Activated CD4-positive, CD25-positive, alpha-beta regulatory T cell treated with anti-CD3 and anti-CD28 coated beads, Interleukin-2, amount 50 U/mL, for 16 hours (primary cell): ENCODE measurements at places on chromosomes 4 and X.

DNA sequence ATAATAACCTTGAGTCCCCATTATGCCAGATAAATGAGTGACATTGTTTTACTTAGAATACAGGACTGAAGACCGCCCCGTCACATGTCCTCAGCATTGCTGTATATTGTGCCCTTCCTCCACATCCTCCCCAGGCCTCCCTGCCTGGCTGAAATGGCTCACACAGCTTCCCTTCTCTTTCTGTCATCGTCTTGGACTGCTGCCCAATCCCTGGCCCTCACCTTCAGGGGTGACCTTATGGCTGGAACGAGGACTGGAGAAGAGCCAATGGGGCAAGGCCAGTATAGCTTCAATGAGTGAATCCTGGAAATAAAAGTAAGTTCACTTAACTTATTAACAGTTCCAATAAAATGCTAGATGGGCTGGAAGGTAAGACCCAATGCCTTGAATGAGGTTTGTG, 2.7 kb downstream of the KCNE5 start:
- no peak for DNase-seq

DNA sequence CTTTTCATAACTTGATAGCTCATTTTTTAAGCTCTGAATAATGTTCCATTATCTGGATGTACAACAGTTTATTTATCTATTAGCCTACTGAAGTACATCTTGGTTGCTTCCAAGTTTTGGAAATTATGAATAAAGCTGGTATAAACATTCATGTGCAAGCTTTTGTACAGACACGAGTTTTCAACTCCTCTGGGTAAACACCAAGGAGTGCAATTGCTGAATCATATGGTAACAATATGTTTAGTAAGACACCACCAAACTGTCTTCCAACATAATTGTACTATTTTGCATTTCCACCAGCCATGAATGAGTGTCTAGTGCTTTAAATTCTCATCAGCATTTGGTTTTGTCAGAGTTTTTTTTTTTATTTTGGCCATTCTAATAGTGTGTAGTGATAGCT, 266.7 kb upstream of the ATOH1 start:
- DNase-seq: no peak

DNA sequence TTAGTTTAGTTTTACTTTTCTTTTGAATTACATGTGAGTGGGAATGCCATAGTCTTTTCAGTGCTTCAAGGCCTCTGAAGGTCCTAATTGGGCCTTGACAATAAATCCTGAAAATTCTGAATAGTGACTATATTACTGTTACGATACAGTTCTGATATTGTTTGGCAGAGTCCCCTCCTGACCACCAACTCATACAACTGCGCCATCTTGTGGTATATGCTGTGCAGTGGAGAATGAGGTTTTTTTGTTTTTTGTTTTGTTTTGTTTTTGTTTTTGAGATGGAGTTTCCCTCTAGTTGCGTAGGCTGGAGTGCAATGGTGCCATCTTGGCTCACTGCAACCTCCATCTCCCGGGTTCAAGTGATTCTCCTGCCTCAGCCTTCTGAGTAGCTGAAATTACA, 56.6 kb upstream of the CHRDL1 start:
- DNase-seq: no peak

- no peak for DNase-seq
Measured at GRCh38 chr4:136078976-136079375, 1453.3 kb downstream of the PCDH18 start.

- DNase-seq: no peak
Measured at GRCh38 chr4:28354880-28355656, 1494.4 kb downstream of the STIM2 start.

DNA sequence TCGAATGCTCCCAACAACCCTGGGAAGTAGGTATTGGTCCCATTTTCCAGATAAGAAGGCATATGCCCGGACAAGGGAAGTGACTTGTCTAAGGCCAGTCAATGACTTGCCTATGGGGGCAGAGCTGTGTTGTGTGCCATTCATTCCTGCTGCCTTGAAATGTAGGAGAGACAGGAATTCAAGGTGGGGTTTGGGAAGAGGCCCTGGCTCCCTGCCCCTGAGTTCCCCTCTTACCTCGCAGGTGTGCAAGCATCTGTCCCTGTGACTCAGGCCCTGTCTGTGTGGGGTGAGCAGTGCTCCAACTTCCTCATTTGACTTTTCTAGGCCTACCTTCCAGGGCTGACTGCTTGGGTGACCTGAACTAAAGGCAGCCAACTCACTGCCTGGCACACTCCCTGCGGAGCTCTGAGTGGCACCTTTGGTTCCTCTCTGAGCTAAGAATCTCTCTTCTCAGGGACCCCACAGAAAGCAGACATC, 5.1 kb downstream of the EFNB1 start:
- no peak for DNase-seq

GRCh38 chr4:103375278-103375677, 177.1 kb upstream of the CENPE start:
- no peak for DNase-seq

DNA sequence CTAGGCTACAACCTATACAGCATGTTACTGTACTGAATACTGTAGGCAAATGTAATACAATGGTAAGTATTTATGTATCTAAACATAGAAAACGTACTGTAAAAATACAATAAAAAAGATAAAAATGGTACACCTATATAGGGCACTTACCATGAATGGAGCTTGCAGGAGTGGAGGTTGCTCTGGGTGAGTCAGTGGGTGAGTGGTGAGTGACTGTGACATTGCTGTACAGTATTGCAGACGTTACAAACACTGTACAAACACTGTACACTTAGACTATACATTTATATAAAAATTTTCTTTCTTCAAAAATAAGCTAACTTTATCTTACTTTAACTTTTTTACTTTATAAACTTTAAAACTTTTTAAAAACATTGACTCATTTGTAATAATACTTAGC, 190.3 kb upstream of the NR3C2 start:
- DNase-seq: no peak

GRCh38 chr4:6942238-6942800, 32.7 kb downstream of the TBC1D14 start:
- no peak for DNase-seq

GRCh38 chrX:103879339-103879738, 47.3 kb upstream of the RAB9B start:
- no peak for DNase-seq

GRCh38 chr4:172808196-172808595, 360.4 kb upstream of the GALNT7 start:
- DNase-seq: no peak

DNA sequence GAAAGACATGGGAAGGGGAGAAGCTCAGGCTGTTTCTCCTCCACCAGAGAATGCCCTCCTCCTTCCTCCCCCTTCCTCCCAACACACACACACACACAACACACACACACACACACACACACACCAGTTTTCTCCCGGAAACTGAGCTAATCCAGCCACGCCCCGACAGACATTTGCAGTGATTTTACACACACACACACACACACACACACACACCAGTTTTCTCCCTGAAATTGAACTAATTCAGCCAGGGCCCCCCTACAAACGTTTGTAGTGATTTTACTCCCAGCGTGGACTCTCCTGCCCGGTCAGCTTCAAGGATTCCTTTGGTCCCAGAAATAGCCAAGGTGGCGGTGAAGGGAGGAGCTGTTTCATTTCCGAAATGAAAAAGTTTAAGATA, 32.9 kb upstream of the STX18 start:
- DNase-seq: no peak

DNA sequence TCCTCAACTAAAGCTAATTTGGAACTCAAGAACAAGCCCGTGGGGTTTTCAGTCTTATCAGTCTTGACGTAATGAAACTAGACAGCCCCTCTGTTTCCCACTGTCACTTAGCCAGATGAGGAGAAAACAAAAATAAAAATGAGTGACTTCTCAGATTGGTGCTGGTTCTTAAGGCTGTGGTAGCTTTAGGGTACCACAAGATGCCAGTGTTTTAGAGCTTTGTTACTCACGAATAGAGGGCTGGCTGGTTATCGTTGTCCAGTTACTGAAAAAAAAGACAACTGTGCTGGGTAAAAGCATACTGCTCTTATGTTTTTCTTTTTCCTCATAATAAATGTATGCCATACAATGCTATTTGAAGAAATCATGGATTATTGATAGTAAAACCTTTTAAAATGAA, 796.7 kb downstream of the RAPGEF2 start:
- no peak for DNase-seq

- DNase-seq: no peak
Measured at GRCh38 chrX:123169247-123169901, 14.7 kb upstream of the GRIA3 start.

DNA sequence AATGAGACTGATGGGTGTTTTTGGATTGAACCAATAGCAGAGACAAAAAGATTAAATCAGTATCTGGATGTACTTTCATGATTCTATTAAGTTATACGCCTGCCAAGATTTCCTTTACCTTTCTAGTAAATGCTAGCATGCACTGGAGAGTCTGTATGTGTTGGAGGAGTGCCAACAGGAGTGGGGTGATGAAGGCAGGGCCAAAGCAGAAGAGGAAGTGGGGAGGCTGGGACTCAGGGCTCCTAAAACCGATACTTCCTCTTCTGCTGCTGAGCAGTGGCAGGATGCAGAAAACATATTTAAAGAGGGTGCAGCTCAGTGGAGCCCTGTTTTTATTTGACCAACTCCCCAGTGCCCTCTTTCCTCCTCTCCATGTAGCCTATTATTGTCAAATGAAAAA, 5.6 kb downstream of the CYSLTR1 start:
- no peak for DNase-seq

- no peak for DNase-seq
Measured at GRCh38 chr4:102321260-102321995, 23.9 kb downstream of the SLC39A8 start.

DNA sequence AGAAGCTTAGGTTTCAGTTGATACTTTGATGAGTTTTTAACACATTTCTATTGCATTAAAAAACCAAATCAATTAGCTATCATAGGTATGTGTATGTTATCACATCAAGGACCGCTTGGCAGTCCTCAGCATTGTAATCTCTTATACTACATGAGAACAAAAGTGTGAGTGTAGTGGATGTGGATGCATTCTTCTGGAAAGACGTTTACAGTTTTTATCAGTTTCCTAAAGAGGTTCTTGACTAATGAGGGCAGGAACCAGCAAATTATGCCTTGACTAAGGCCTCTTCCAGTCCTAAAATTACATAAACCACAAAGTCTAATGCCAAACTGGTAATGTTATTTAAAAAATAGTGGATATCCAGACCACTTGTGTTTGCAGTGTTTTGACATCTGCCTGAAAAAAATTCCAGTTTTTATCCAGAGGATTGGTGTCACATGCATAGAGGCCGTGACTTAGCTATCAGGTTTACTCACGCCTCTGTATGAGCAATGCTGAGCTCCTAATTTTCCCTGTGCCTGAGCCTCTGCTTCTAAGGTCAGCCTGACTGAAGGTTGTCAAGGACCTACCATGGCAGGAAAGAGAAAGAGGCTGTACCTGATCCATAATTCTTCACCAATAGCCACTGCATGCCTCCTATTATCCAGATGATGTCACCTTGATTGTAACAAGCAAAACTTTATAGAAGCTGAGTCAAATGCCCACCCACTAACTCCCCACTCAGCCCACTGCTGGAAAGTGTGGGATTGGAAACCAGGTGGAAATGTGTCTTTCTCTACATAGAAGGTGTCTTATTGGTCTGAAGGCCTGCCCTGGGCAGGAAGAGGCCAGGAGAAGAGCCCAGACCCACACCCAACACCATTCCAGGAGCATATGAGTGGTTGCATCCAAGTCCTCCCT, 68.7 kb downstream of the ENPP6 start:
- no peak for DNase-seq

DNA sequence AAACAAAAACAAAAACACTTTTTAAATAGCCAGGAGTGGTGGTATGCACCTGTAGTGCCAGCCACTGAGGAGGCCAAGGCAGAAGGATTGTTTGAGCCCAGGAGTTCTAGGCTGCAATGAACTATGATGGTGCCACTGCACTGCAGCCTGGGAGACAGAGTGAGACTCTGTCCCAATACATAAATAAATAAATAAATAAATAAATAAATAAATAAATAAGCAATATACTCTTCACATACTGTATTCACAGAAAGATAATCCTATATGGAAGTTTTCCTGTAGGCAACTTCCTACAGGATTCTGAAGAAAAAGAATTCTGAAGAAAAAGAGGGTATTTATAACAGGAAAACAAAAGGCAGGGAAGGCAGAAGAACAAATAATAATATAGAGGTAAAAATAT, 293.3 kb upstream of the GRIA3 start:
- no peak for DNase-seq

DNA sequence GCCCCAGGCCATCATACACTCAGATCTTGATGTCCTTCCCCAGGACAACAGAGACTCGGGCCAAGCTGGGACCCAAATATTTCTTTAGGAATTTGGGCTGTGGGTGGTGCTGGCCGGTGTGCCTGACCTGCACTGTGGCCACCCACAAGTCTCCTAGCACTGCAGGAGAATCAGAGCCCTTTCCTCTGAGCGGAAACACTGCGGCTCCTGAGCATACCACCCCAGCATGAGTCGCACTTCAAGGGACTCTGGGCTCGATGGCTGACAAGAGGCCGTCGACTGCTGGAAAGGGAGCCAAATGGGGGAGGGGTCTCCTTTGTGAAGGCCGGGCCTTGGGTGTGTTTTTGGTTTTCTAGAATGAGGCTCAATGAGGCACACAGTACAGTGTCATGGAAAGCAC, 13.0 kb upstream of the IRAK1 start:
- no peak for DNase-seq

GRCh38 chr4:35300996-35301774, 943.1 kb downstream of the ARAP2 start:
- no peak for DNase-seq

DNA sequence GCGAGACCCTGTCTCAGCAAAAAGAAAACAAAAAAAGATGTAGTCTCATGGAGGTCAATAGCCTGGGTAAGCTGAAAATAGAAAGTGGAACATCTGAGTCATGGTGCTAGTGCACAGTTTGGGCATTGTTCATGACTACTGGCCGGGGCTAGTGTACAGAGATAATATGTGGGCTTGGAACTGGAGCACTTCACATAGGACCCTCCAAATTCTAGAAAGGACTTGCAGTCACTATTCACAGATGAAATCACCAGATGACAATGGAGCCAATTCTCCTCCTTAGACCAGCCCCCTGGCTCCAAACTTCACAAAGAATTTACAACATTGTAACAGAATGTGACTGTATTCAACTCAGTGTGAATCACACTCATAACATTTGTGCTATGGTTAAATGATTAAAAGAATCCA, 367.8 kb upstream of the SLC7A11 start:
- DNase-seq: no peak
